CD4-positive, alpha-beta memory T cell (primary cell): ENCODE measurements at places on chromosomes 2 and 18. TPM values are rescaled to one million over a fixed set of nuclear protein-coding genes. Genes with fewer than 3 reads are reported as not detected.
A peak's percentile ranks its signal among the peaks of the same experiment; 100 is the strongest.

DNA sequence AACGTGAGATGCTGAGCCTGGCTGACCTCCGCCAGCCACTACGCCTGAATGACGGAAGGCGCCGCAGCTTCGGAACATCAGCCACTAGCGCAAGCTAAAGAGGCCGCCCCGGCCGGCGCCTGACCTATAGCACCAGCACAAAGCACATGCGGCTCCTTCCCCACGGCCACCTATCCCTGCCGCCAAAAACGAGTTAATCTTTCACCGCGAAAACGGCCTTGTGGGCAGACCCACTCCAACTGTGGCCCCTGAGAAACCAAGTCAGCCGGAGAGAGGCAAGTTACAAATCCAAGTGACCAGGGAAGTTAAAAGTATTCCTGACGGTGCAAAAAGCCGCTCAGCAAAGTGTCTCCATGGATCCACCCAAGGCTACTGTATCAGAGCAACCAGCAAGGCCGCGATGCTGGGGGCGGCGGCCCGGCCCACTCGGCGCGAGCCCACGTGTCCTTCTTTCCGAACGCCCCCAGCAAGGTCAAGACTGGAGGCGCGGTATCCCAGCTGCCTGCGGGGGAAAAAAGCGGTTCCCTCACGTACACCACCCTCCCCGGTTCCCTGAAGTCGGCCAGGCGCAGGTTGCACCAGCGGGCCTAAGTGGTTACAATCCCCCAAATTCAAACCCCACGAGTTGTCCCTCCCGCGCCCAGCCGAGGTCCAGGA lies 575 bp downstream of the HSPD1 start:
- H3K4me3 ChIP-seq = peak overlapping the region; percentile 86
- H3K36me3 ChIP-seq = peaks cover 26% of the 10 kb centered on the region
- DNase-seq = peak; percentile 46
- H3K27ac ChIP-seq = peak overlapping the region; percentile 77
- peaks cover 71% of the 10 kb centered on the region for H3K4me1 ChIP-seq

DNA sequence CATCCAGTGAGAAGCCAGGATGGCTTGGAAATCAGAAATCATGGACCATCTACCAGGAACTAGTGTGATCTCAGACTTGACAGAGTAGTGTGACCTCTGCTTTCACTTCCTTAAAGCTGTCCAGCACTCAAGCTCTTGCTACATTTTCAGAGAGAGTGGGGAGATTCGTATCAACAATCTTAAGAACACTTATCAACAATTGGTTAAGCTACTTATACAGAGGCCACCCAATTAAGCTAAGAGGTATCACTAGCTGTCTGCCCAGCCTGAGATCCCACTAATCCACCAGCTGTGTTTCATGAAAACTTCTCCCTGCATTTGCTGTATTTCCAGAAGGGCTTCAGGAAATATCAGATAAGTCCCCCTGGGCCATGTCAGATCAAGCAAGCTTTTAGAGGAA lies 4.2 kb downstream of the RPRM start:
- peaks cover 24% of the 10 kb centered on the region for H3K27me3 ChIP-seq
- peaks cover 23% of the 10 kb centered on the region for H3K4me1 ChIP-seq
- H3K36me3 ChIP-seq = no peaks in the 10 kb centered on the region
- H3K4me3 ChIP-seq = no peak overlapping the region
- DNase-seq = no peak

DNA sequence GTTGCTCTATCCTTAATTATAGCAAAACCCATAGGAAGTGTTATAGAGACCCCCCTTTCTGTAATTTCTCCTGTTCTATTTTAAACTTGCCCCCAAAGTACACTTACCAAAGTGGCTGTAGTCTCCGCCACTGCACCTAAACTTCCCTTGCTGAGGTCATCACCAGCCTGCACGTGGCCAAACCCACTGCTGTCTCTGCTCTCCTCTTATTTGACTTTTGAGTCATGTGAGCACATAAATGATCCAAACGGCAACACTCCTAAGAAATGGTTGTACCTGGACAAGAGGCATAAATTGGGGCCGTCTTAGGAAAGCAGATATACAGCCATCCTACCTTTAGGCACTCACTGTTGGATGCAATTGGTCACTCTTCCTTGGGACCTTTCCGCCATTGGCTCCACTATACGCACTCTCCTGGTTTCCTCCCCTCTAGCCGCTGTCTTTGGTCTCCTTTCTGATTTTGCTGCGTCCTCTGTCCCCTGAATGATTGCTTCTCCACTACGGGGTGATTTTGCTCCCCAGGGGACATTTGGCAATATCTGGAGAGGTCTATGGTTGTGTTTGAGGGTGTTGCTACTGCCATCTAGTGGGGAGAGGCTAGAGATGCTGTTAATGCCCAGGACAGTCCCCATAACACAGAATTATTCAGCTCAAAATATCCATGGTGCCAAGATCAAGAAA lies 19.2 kb upstream of the IL36G start:
- no peak overlapping the region for H3K27ac ChIP-seq
- no peaks in the 10 kb centered on the region for H3K4me1 ChIP-seq
- DNase-seq = peak; percentile 52
- no peaks in the 10 kb centered on the region for H3K36me3 ChIP-seq
- H3K4me3 ChIP-seq = no peak overlapping the region

DNA sequence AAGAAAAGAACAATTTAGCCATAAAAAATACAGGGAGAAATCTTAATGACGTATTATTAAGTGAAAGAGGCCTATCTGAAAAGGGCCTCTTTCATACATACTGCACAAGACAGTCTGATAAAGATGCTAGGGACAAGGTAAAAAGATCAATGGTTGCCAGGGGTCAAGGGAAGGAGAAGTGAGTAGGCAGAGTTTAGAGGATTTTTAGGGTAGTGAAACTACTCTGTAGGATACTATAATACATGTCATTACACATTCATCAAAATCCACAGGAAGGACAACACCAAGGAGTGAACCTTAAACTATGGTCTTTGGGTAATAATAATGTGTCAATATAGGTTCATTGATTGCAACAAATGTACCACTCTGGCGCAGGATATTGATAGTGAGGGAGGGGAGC lies 289.3 kb downstream of the FSIP2 start:
- no peaks in the 10 kb centered on the region for H3K36me3 ChIP-seq
- H3K4me1 ChIP-seq = no peaks in the 10 kb centered on the region
- H3K27me3 ChIP-seq = no peaks in the 10 kb centered on the region

TMEM169 gene
- 3.6 TPM for total RNA-seq

BOK gene
- not detected for total RNA-seq

NTSR2 gene
- total RNA-seq = not detected
